ENCODE measurements at places on chromosomes 12 and 14. TPM values are rescaled to one million over a fixed set of nuclear protein-coding genes. Genes with fewer than 3 reads are reported as not detected.

GRCh38 chr14:67734675-67735074, 33.0 kb downstream of the RDH12 start:
- DNase-seq, result no peak

DNA sequence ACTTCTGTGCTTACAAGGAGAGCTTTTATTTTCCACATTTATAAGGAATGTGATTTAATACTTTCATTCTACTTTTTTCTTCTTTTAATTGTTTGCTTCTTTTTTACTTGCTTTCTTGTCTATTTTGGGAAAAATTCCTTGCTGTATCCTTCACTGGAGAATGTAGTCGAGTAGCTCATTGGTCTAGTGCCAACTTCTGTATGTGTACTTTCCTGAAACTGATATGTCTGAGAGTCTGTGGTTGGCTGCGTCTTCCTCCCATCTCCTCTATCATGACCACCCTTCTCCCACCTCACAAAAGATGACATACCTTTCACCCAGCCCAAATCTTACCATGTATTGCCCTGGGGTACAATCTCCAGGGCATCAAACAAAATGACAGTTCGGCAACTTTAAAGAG, 51.8 kb downstream of the MSRB3 start:
- no peak for DNase-seq

- peak; percentile 27 for DNase-seq
Observed at GRCh38 chr12:51846911-51847642, 1.4 kb downstream of the FIGNL2 start.

GRCh38 chr14:30240685-30241084, 313.0 kb upstream of the PRKD1 start:
- DNase-seq, result no peak

DNA sequence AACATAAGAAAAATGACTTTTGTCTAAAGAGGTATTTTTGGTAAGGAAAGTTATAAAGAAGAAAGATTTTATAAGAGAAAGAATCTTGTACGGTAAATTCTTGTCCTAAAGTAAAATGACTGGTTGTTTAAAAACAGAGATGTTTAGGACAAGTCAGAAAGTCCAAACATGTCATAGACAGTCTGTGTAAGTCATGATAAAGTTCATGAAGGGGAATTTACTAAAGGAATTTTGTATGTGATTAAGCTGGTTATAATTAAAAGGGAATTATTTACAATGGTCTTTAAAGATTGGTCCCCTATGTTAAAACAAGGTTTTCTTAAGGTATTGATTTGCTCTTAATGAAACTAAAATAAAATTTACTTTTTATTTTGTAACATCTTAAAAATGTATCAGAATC, 269.4 kb upstream of the CCDC196 start:
- no peak for DNase-seq

GRCh38 chr12:93766796-93767523, 89.8 kb downstream of the CRADD start:
- no peak for DNase-seq

GRCh38 chr14:68800390-68800789, 7.5 kb upstream of the ZFP36L1 start:
- DNase-seq, result no peak

DNA sequence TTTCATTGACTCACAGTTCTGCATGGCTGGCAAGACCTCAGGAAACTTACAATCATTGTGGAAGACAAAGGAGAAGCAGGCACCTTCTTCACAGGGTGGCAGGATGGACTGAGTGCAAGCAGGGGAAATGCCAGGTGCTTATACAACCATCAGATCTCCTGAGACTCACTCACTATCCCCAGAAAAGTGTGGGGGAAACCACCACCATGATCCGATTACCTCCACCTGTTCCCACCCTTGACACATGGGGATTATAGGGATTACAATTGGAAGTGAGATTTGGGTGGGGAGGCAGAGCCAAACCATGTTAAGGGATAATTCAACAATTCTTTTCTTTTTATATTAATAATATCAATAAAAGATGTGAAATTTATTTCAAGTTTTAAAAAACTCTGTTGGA, 34.1 kb downstream of the CNTN1 start:
- no peak for DNase-seq

DNA sequence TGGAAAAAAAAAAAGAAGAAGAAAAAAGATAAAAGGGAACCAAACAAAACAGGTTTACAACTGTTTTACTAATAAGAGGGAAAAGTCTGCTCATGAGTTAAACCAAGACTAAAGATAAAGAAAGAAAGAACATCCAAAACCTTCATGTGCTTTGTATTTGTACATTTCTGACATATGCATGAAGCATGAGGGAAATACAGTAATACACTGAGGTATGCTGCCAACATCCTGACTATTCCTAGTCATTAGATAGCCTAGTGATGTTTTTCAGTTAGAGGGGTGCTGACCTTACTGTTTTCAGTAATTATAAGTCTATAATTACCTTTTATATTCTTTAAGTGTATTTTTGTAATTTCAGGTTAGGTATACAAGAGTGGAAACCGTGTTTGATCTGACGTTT, 793.3 kb downstream of the DIO2 start:
- DNase-seq, result no peak

Gene FAM177A1
- total RNA-seq, result 36.5 TPM

Gene C12orf50
- 0.14 TPM for total RNA-seq

Gene SAMD15
- not detected for total RNA-seq

Gene DAO
- not detected for total RNA-seq

Gene ASCL1
- total RNA-seq, result not detected

Gene GARIN6
- not detected for total RNA-seq

DNA sequence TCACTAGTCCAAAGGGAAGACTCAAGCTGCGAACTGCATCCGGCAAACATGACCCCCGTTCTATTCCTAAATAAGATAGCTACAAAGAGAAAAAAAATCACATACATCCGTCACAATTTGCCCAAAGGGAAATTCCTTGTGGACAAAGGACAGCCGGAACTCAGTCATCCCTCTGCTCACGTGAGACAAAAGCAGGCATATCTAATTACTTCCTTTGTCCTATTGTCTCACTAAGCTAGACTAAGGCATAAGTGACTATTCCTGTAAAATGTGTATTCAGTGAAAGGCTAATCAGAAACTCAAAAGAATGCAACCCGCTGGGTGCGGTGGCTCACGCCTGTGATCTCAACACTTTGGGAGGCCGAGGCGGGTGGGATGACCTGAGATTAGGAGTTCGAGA, 27.2 kb upstream of the NINJ2 start:
- no peak for DNase-seq

- no peak for DNase-seq
Observed at GRCh38 chr14:55884819-55885218, 233.4 kb upstream of the PELI2 start.

Gene ESR2
- total RNA-seq, result 0.29 TPM

DNA sequence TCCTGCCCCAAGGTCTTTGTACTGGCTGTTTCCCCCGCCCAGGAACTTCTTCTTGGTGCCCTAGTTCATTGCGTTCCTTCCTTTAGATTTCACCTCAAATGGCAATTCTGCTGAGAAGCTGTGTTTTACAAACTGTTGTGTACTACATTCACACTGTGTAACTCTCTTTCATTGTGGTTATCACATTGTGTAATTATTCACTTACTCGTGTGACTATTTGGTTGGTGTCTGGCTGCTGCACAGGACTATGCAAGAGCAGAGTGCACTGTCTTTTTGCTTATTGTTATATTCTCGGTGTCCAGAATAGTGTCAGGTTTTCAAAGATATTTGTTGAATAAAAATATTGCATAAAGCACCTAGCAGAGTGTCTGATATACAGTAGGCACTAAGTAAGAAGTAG, 177.2 kb upstream of the PRICKLE1 start:
- DNase-seq, result no peak

- DNase-seq, result no peak
Observed at GRCh38 chr12:112386726-112387125, 4.5 kb upstream of the HECTD4 start.

Gene SLC38A1
- 343 TPM for total RNA-seq

- DNase-seq, result no peak
Observed at GRCh38 chr14:104341532-104342434, 203.4 kb downstream of the KIF26A start.

DNA sequence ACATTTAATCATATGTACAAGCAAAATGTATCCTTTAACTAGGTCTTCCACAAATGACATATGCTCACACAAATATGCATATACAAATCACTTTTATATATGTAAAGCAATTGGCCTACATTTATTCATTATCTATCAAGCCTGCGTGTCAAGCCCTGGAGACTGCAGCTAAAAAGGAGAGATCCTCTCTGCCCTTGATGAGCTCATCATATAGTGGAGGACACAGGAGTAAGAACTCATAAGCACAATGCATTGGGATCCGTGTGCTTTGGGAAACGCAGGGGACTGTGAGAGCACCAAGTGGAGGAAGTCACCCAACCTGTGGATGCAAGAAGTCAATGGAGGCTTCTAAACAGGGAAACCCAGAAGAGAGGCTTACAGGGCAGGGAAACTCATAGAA, 735.7 kb downstream of the BCL11B start:
- DNase-seq, result no peak

DNA sequence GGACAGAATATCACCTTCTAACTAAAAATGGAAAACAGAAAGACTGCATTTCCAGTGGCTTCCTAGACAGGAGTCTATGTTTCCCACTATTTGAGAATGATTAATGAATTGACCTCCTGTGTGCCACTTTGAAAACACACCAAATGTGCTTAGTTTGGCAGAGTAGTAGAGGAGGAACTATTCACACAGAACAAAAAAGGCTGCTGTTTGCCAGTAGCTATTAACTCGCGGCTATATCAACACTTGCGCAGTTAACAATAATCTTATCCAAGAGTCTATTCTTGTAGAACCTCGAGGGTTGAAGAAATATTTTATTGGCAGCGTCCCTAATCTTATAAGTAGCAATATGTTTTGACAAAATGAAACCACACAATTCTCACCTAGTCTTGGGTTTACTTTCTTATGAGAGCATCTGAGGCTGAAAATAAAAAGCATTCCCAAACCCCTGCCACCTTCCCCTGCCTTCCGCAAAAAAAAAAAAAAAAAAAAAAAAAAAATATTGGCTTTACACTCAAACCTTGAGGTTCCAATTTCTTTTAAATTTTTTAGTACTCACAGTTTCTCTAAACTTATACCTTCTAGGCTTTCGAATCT, 127.3 kb upstream of the FLRT2 start:
- no peak for DNase-seq

- no peak for DNase-seq
Observed at GRCh38 chr14:23079716-23080115, 15.2 kb downstream of the ACIN1 start.

DNA sequence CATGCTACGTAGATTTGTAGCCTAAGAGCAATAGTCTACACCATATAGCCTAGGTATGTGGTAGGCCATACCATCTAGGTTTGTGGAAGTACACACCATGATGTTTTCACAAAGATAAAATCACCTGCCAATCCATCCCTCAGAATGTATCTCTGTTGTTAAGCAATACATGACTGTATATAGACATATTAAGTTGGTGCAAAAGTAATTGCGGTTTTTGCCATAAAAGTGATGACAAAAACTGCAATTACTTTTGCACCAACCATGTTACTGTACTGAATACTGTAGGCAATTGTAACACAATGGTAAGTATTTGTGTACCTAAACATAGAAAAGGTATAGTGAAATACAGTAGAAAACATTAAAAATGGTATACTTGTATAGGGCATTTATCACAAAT, 40.5 kb downstream of the MGST1 start:
- DNase-seq, result no peak

Gene KRT85
- total RNA-seq, result not detected

DNA sequence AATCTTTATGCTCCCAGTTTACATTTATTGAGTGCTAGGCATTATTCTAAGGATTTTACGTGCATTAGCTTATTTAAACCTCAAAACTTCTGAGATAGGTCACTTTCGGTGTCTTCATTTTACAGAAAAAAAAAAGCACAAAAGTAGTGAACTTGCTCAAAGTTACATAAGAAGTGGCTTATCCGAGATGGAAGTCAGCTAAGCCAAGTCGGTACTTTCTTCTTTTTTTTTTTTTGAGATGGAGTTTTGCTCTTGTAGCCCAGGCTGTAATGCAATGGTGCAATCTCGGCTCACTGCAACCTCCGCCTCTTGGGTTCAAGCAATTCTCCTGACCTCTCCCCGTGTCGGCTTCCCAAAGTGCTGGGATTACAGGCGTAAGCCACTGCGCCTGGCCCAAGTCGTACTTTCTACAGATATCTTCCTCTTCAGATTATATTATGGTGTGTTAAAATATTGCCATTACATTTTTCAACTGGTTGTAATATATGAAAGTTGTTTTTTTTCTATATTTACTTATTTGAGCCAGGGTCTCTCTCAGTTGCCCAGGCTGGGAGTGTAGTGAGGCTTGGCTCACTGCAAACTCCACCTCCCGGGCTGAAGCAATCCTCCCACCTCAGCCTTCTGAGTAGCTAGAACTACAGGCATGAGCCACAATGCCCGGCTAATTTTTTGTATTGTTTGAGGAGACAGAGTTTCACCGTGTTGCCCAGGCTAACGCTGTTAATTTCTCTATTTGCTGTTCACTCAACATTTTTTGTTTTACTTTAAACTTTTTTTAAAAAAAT, 8.9 kb downstream of the DPPA3 start:
- DNase-seq, result no peak

GRCh38 chr12:121392325-121392716, 7.6 kb upstream of the RNF34 start:
- DNase-seq, result no peak

GRCh38 chr12:953776-954175, 4.3 kb upstream of the RAD52 start:
- no peak for DNase-seq

Gene NANOG
- total RNA-seq, result not detected

Gene POTEG
- total RNA-seq, result not detected

Gene PYGL
- total RNA-seq, result 0.33 TPM

- no peak for DNase-seq
Observed at GRCh38 chr12:80271780-80272179, 172.3 kb upstream of the PTPRQ start.

Data from naive thymus-derived CD8-positive, alpha-beta T cell (primary cell).